ENCODE measurements at places on chromosomes 2 and 18.

- DNase-seq = peak; percentile 83
Observed at GRCh38 chr2:54524226-54524991, 68.3 kb downstream of the SPTBN1 start.

- DNase-seq = peak; percentile 19
Observed at GRCh38 chr18:51647346-51647745, 449.9 kb upstream of the MEX3C start.

DNA sequence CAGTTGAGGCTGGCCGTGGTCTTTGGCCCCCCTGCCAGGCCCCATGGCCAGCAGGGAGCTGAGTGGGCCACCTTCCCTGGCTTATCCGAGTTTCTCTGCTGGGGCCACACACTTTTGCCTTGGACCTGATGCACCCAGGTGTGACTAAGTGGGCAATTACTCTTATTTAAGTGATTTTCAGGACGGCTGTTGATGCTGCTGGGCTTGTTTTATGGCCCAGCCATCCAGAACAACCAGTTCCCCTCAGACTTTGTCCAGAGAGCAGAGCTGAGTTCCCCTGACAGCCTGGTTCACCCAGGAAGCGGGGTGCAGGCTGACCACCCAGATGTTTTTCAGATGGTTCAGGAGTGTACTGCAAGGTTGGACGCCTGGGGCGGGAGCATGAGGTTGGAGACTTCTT is 68.8 kb downstream of the GLI2 start:
- no peak for DNase-seq

GRCh38 chr2:218370410-218371063 is 11.5 kb upstream of the SLC11A1 start:
- no peak for DNase-seq

- no peak for DNase-seq
Observed at GRCh38 chr2:143139835-143140393, 10.7 kb downstream of the ARHGAP15 start.

DNA sequence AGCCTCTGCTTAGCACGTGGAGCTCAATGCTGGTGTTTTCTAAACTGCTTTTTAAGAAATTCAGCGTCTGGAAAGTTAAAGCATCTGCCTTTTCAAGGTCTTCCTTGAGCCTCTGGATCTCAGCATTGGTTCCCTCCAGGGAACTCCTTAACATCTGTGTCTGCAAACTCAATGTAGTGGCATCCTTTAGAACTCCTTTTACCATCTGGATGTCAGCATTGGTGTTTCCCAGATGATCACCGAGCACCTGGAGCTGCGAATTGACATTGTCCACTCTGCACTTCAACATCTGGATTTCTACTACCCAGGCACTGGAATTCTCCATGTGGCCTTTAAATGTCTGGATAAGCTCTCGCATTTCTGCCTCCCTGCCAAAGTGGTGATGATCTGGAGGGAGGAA is 3.7 kb downstream of the CLEC4F start:
- no peak for DNase-seq

DNA sequence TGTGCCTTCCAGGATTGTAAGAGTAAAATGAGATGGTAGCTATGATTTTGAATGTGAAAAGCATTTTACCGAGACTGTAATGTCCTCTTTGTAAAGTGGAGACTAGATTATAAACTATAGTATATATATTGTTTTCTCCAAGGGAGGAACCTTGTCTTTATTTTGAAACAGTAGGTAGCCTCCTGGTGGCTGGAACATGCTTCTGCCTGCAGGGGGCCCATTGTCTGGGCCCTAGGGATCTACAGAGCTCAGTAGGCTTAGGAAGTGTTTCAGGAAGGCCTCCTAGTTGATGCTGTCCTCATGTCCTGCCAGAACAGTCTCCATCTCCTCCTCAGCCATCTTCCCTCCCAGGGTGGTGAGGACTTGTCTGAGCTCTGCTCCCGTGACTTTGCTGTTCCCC is 3.0 kb downstream of the PIKFYVE start:
- no peak for DNase-seq

DNA sequence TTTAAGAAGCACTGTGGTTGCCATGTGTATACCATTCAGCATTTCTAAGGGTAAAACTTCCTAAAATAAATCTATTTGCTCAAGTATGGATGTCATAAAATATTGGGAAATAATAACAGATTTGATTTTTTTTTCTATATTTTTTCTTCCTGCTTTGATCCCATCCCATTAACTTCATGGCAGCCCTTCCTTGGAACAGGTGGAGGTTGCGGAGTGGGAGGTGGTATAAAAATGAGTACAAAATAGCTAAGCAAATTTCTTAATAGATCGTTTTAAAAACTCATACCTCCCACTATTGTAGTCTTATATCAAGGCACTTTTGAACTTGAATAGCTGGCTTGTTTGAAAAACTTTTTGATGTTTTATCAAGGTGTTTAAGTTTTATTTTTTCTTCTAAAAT is 152.1 kb upstream of the KYNU start:
- DNase-seq = no peak

GRCh38 chr2:209191139-209191538 is 232.7 kb upstream of the MAP2 start:
- DNase-seq = no peak

- peak; percentile 61 for DNase-seq
Observed at GRCh38 chr2:224142397-224143312, 103.6 kb upstream of the SERPINE2 start.

DNA sequence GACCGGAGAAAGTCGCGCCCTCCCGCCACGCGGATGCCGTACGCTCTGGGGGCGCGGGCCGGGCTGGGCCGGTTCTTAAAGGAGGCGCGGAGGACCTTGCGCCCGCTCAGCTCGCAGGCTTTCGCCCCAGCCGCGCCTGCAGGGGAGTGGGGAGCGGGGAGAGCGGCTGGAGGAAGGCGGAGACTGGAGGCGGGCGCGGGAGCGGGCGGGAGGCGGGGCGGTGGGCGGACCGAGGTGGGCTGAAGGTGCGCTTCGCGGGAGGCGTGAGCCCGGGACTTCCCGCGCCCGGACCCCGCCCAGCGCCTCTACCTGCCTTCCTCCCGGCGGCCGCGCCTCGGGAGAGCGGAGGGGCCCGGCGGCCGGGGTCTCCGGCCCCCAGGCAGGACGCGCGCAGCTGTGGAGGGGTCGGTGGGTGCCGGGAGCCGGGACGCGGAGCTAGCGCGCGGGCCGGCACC is at the start of gene ADRA2B:
Gene ADRA2B, minus strand, starts transcription at position 148 of the 455 bp plus-strand sequence. CDS start 422 bp downstream, outside the sequence.
- DNase-seq = peak; percentile 40

DNA sequence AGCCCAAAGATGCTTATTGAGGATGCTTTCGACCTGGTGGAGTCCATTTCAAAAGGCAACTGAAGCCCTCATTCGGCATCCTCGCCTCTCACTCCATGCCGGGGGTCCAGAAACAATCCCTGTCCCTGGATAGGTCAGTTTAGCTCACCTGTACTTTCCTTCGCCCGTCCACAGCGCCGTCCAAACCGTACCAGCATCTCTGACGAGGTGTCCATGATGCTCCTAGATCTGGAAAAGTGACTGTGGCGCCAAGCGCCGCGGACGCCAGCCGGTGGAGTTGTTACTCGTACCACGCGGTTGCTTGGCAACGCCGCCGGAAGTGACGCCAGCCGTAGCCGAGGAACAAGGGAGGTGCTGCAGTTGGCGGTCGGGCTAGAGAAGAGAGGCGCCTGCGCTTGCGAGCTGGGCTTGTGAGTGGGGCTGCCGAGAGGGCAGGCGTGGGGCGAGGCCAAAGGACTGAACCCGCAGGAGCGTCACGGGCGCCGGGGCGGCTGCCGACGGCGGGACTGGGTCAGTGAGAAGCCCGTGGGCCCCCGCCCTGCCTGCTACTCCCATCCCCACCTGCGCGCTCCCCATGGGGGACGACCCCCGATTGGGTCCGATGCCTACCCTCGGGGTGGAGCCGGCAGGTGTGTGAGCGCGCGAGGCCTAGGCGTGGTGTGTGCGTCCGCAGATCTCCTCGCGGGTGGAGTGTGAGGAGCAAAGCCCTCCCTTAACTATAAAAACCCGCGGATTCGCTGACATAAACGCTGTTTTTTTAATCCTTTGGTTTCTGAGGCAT is at the start of the genes CFAP210 and PHOSPHO2:
Gene CFAP210, minus strand, starts transcription at position 293 of the 781 bp plus-strand sequence. Its CDS starts 78 bp downstream, at position 215.
Gene PHOSPHO2, plus strand, starts transcription at position 357 of the 781 bp plus-strand sequence. CDS start 6,503 bp downstream, outside the sequence.
- peak; percentile 81 for DNase-seq

GRCh38 chr2:80473069-80473468 is 168.5 kb upstream of the LRRTM1 start:
- DNase-seq = no peak

- DNase-seq = no peak
Observed at GRCh38 chr18:41936471-41937134, 18.4 kb upstream of the PIK3C3 start.

GRCh38 chr2:160063879-160064612 is 1.6 kb upstream of the PLA2R1 start:
- no peak for DNase-seq

GRCh38 chr2:237431372-237431771 is 17.4 kb upstream of the COL6A3 start:
- DNase-seq = peak; percentile 66

GRCh38 chr2:16645775-16646559 is 19.7 kb downstream of the CYRIA start:
- DNase-seq = no peak

- no peak for DNase-seq
Observed at GRCh38 chr2:194103941-194104659, 1552.9 kb upstream of the SLC39A10 start.

DNA sequence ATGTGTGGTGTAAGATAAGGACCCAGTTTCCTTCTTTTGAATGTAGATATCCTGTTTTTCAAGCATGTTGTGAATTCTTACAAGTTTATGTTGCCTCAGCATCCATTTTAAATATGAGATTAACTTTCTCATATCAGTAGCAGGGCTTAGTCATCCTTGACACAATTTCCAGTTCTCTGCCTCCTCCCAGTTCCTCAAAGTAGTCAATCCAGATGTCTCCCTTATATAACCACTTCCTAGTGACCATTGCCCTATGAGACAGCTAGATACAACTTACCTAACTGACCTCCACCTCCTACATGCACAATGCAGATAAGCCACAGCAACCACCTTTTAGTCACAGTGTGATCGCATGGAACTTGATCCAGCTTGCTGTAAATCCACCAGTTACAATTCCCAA is 269.2 kb upstream of the ZNF521 start:
- peak; percentile 13 for DNase-seq

GRCh38 chr2:149136111-149136510 is 97.6 kb downstream of the LYPD6B start:
- no peak for DNase-seq

- no peak for DNase-seq
Observed at GRCh38 chr2:183594150-183594549, 469.9 kb downstream of the NUP35 start.

DNA sequence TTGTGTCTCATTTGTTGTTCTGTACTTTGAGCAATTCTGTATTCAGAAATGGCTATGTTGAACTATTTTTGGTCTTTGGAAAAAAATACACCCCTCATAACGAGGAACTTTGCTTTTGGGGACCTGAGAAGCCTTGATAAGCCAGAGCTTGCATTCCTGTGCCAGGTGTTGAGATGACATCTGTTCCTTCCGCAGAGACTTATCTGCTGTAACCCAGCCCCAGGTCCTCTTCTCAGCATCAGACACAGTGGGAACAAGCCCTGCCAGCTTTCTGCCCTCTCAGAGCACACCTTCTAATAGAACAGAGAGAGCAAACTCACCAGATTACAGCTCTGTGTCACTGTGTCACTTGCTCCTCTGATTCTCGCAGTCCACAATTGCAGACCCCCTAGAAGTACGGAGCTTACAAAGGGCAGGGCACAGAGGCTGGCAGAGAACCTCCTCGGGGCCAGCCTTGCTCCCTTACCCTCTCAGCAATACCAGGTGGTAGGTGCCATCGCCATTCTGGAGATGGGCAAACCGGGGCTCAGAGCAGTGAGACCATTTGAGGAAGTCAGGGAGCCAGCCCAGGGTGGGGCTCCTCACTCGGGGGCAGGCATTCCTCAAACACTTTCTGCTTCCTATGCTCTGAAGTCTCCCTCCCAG is 97.4 kb downstream of the DDX1 start:
- DNase-seq = no peak

DNA sequence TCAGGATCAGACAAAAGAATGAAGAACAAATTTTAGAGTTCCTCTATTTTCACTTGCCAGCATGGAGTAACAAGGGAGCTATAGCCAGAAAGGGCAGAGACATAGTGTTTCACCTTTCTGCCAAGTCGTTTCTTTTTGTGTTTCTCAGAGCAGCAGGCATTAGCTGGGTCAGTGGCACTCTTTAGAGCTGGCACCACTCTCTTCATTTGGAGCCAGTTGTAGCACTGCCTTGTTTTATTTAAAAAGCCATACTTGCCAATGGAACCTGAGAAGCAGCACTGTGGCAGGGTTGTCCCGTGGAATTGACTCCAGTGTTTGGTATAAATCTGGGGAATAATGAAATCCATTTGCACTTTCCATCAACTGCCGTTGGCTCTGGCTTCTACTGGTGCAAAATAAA is 64.0 kb downstream of the LRRTM4 start:
- no peak for DNase-seq

DNA sequence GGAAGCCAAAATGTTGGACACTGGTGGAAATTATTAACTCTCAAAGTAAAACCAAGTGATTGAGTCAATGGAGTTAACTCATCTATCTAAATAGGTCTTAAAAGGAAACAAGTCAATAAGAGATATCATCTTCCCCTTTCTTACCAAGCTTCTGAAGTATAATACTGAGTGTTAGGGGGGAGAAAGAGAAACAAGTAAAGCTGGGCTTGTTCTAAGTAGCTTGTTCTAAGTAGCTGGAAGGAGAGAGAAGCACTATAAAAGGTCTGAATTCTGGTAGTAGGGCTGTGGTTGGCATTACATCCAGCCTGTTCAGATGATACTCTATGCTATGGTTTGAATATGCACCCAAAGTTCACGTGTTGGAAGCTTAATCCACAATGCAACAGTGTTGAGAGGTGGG is 26.8 kb downstream of the YES1 start:
- DNase-seq = no peak

- no peak for DNase-seq
Observed at GRCh38 chr18:3256693-3257626, 5.0 kb upstream of the MYL12B start.

DNA sequence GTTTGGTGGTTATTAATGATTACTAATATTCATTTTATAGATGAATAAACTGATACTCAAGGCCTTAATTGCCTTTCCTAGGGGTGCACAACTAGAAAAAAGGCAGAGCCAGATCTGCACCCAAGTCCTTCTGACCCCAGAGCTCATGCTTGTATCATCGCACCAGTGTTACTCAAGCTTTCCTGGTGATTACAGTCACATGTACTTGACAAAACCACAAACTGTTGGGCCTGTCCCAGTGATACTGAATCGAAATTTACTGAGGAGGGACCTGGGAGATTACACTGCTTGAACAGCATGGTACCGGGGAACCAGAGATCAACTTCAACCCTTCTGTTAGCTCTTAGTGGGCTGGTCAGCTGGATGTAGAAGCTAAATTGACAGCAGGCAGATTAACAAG is 33.7 kb downstream of the FASTKD2 start:
- no peak for DNase-seq

- no peak for DNase-seq
Observed at GRCh38 chr2:10333247-10333613, 30.5 kb downstream of the HPCAL1 start.

DNA sequence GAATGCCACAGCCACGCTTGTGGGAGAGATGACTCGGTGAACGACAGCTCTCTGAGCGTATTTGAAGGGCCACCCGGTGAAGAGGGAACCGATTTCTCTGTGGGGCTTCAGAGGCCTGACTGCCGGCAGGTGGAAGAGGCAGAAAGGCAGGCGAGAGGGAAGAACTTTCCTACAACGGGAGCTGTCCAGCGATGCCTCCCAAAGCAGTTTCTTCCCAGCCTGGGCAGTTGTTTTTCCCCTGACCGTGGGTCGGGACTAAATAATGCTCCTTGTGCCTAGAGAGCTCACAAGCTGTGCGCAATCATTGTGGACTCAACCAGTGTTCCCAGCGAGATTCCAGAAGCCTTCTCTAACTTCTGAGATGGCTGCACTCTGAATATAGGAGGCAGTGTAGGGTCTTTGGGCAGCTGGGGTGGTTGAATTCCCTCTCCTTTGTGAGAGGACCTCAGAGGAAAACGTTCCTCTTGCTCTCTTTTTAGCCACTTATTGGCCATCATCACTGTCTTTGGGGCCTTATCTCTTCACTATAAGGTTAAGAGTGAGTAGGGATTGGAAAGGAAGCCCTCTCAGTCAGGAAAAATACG is 710 bp downstream of the SEC11C start:
- DNase-seq = peak; percentile 44
